ENCODE measurements at places on chromosomes 1 and 21.

GRCh38 chr21:43758111-43758641, 17.9 kb downstream of the CSTB start:
- no peak for DNase-seq

DNA sequence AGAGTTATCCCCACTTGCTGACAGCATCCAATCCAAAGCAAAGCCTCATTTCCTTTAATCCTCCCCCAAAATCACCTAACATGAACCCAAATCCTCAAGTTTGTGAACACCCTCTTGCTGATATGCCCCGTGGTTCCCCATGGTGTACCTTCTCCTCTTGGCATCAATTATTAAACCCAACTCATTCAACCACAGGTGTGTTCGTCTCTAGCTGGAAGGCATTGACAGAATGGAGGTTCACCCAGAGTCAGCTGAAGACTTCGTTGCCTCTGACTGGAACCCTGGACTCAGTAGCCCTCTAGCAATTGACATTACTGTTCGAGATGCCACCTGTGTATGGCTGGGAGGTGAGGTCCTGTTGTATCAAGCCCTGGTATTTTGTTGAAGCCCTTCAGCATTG, 22.8 kb downstream of the SLC30A10 start:
- no peak for DNase-seq

DNA sequence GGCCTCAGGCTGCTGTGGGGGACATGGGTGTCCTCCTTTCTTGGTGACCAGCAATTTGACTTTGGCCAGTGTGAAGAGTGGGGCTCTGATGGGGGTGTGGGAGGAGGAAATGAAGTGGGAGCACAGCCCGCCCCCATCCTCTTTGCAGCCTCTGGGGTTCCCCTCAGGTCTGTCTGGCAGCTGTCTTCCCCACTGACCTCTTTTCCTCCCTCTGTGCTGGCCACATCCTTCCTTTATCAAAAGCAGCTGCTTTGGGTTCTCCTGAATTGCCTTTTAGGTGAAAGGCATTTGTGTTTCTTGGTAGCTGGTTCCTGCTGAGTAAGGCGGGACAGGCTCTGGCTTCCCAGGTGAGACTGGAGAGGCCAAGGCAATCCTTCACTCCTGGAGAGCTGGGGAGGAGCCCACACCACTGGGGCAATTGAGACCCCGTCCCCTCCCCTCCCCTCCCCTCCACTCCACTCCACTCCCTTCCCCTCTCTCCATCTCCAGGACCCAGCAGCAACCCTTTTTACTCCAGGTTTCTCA, 24.9 kb downstream of the PCAT6 start:
- no peak for DNase-seq

- DNase-seq: no peak
Observed at GRCh38 chr21:17386498-17386897, 126.3 kb upstream of the CXADR start.

GRCh38 chr1:27306892-27307761, 14.8 kb upstream of the TMEM222 start:
- no peak for DNase-seq

GRCh38 chr21:45721671-45722070, 78.1 kb downstream of the PCBP3 start:
- no peak for DNase-seq

DNA sequence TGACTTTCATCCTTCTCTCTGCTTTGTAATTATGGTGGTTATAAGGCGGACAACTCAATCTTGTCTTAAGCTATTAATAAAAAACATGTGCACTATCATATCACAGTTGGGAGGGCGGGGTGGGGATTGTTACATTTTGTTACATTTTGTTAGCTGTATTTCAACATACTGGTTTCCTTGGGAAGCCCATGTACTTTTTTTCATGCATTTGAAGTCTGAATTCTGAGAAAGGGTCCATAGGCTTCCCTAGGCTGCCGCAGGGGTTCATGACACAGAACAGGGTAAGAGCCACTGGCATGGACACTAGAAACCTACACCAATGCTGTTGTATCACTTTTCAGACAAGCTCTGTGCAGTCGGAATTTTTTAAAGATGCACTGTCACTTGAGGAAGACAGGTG, 178.8 kb downstream of the ETS2 start:
- no peak for DNase-seq

DNA sequence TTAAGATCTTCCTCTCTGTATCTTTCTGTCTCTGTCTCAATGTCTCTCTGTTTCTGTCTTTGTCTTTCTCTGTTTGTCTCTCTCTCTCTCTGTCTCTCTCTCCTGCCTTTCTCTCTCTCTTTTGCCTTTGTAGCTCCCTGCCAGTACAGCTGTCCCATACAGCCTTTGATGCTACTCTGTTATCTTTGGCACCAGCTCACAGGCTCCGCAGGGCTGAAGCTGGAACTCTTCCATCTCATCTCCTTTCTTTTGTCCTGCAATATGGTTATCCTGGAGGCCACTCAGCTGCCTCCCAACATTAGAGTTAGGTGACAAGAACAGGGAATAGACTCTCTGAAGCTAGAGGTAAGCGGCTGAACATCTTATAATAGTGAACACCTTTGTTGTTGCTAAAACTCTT, 354.3 kb upstream of the NEGR1 start:
- DNase-seq: peak; percentile 93

DNA sequence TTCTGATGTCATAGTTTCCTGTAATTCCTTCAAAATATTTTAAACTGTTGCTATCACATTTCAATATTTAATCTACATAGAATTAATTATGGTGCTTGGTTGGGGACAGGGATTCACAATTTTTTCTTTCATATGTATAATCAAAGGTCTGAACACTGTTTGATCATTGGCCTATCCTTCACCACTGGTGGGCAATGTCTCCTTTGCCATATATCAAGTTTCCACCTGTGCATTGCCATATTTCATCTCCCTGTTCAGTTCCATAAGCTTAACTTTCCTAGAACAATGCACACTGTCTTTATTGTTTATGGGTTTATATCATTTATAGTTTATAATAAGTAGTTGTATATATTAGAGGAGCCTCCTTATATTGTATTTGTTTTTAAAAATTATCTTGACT, 374.9 kb upstream of the PTBP2 start:
- no peak for DNase-seq

GRCh38 chr1:41807390-41807789, 111.3 kb downstream of the HIVEP3 start:
- no peak for DNase-seq

DNA sequence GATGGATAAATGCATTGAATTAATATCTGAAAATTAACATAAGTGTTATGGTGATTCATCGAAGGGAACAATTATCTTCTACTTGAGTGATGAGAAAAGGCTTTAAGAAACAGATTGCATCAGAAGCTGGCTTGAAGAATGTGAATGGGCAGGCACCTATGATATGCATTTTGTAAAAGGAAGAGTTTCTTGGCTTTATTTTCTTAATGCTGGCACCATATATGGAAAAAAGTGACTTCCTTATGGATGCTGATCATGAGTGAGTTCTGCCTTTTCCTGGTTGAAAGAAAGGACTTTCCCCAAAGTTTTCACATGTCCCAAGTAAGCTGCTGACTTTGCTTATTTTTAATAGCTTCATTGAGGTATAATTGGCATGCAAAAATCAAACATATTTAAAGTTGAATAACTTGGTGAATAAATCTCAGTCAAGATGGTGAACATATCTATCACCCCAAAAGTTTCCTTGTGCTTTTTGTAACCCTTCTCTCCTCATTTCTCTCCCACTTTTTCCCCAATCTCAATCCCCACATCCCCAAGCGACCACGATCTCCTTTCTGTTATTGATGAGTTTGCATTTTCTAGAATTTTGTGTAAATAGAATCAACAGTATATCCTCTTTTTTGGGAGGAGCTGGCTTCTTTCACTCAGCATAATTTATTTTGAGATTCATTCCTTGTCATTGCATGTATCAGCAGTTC, 74.2 kb downstream of the SPATA46 start:
- DNase-seq: no peak

GRCh38 chr1:209674957-209675564, at the start of gene G0S2:
TSS of gene G0S2 (plus strand) at chr1:209675412. CDS start at chr1:209675685, 273 bp downstream.
- DNase-seq: peak; percentile 35

All from cerebellar cortex (tissue), 1 donor.